ENCODE measurements at places on chromosomes 11 and 22. TPM values are rescaled to one million over a fixed set of nuclear protein-coding genes. Genes with fewer than 3 reads are reported as not detected.
A peak's percentile ranks its signal among the peaks of the same experiment; 100 is the strongest.

TMPRSS4 gene
- not detected for total RNA-seq

TBX1 gene
- 0.09 TPM for total RNA-seq

KDM4E gene
- not detected for total RNA-seq

MAFF gene
- total RNA-seq, result 13.5 TPM

DEFB131B gene
- not detected for total RNA-seq

RAB38 gene
- 2.0 TPM for total RNA-seq

TOM1 gene
- total RNA-seq, result 23.6 TPM

CDHR5 gene
- not detected for total RNA-seq

CYP2D6 gene
- 3.6 TPM for total RNA-seq

DNA sequence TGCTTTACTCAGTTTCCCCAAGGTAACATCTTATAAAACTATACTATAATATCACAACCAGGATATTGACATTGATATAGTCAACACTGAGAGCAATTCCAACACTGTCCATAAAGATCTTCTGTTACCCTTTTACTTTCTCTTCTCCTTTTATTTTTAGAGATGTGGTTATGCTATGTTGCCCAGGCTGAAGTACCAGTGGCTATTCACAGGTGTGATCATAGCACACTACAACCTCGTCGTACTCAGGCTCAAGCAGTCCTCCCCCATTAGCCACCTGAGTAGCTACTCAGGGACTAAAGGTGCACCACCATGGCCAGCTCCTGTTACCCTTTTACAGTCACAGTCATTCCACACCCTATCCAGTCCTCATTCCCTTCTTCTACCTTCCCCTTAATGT is 119.7 kb downstream of the CWF19L2 start:
- DNase-seq, result no peak

- no peak for DNase-seq
These were observed 19.5 kb upstream of the NTM start for GRCh38 chr11:131350872-131351271.

DNA sequence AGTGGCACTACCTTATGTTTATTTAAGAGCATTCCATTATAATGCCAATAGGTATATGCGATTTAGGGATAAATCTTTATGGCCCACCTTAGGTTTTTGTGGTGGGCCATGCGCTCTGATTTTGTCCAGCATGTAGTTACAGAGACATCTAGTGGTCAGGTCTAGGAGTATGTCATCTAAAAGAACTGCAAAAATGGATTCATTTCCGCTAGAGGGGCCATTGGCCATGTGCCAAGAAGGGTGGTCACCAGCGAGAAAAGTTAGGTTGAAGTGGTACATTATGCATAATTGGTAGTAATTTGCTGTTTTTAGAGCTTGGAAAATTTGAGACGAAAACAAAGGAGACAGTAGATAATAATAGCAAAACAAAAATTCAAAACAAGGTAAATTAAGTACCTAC is 27.7 kb downstream of the LRRC4C start:
- DNase-seq, result no peak

GRCh38 chr22:28869736-28870135 is 13.6 kb upstream of the ZNRF3 start:
- no peak for DNase-seq

DNA sequence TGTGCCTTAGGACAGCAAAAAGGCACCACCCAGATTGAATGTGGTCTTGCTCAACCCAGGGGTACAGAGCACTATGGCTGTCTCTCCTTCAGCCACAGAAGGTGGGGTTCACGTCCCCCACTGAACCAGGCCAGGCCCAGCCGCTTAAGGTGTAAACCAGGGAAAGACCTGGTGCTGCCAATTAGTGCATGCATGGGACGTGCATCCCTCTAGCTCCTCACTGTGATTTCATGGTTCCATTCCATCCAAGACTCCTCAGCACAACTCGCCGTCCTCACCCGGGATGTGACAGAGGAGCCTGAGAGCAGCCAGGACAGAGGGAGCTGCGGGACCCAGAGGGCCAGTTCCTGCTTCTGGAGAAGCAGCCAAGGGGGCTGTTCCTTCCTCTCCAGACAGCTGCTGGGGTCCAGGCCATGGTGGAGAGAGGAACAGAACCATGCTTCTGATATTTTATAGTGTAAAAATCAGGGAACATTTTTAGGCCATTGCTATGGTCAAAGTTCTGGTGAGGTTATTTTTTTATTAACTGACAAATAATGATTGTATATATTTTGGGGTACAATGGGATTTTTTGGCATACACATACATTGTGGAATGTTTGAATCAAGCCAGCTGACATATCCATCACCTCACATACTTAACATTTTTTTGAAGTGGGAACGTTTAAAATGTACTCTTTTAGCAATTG is 492.2 kb upstream of the B3GAT1 start:
- no peak for DNase-seq

DNA sequence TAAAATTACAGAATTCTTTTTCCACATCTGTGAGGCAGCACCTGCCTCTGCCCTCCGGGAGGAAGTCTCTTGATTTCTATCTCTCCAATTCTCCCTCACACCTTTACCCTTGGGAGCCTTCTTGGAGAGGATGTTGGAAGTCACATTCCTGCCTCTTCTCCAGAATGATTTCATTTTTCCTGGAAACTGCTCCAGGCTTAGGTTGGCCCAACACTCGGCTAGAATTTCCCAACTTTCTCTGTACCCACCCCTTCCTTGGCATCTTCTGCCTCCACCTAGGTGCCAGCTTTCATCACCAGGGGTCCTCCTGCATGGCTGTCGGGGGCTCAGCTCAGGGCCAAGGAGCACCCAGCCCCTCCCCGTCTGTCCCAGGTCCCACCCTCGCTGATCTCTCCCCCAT is 43.2 kb downstream of the SLCO2B1 start:
- no peak for DNase-seq

- DNase-seq, result no peak
These were observed 151.0 kb upstream of the B3GAT1 start for GRCh38 chr11:134562941-134563471.

DNA sequence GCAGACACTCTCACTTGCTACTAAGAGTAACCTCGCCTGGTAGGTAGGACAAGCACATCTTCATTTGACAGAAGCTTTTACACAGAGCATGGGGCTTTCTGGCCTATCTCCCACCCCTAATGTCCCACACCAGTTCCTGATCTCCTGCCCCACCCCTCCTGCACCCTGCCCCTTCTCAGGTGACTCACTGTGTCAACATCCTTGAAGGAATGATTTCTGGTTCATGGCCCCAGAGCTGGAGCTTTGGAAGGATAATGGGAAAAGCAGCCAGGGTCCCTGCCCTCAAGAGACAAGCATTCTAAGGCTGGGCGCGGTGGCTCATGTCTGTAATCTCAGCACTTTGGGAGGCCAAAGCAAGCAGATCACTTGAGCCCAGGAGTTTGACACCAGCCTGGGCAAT is 47.2 kb downstream of the LRFN4 start:
- DNase-seq, result no peak

- no peak for DNase-seq
These were observed 19.2 kb downstream of the DTX4 start for GRCh38 chr11:59191095-59191494.

- no peak for DNase-seq
These were observed 318.6 kb upstream of the B3GAT1 start for GRCh38 chr11:134730561-134731212.

DNA sequence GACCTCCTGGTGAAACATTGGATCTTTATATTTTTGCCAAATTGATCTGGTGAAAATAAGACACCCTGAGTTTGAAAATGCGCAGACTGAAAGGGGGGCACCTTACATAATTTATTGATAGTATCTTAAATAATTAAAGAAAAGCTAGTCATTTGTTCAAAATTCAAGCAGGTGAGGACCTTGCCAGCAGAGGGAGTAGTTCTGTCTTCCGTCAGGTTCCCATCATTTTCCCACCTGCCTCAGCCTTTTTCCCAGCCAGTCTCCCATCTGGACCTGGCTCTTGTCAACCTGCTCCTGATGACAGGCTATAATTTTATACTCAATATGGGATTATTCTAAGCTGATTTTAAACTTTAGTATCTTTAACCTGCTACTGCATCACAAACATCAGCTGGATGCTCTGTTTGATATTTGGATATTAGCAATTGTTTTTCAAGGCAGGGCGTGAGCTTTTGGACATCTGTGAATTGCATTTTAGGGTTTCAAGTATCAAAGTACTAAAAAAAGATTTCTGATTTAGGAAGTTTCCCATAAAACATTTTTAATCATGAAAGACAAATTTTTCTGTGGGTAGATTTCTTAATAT is 132.0 kb downstream of the ELP4 start:
- no peak for DNase-seq

GRCh38 chr11:45839204-45839603 is 8.1 kb upstream of the CRY2 start:
- no peak for DNase-seq

DNA sequence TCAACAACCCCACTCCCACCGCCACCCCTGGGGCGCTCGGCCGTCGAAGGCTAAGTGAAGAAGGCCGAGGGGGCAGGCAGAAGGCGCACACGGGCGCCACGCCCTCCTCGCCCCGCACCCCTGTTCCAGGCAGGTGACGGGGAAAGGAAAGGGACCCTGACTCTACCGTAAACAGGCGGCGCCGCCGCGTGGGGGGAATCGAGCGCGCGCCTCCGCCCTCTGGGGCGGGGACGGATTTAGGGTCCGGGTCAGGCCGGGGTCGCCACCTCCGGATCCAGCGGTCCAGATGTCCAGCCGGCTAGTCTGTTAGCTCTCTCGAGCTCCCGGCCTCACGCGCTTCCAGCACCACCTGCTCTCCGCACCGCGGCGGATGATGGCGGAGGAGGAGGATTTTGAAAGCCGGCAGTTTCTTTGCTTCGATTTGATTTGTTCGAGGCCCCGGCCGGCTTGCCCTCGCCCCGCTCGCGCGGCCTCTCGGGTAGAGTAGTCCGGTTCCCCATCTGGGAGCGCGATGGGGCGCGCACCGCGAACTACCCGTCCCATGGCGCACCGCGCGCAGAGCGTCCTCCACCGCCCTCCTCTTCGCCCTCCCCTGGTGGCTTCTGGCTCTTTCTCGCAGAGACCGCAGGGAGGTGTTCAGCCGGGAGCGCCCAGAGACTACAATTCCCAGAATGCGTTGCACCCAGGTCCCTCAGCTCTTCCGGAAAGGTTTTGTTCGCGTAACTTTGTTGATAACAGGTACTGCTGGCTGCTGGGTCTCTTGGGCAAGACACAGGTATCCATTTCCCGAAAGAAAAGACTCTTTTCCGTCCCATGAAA is at the start of gene RANGAP1:
Gene RANGAP1, minus strand, starts transcription at position 368 of the 819 bp plus-strand sequence. CDS start 5,143 bp downstream, outside the sequence.
- peak; percentile 99 for DNase-seq

- DNase-seq, result no peak
These were observed 67.2 kb downstream of the C11orf91 start for GRCh38 chr11:33633251-33634003.

- DNase-seq, result peak; percentile 11
These were observed 148.1 kb downstream of the FAM76B start for GRCh38 chr11:95641495-95641894.

DNA sequence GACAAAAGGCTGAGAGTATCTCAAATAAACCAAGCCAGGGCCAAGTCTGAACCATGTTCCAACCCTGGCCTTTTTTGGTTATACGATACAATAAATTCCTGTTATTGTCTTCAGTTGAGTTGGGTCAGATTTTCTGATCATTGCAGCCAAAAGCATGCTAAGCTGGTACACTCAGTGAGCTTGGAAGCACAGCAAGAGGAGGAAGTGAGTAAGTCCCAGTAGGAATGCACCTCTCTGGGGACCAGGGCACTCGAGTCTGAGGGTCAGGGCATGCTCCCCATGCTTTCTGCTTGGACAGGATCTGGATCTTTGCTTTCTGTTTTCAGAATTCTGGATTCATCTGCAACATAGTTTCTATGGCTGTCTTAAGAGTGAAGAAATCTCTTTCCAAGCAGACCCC is 73.1 kb downstream of the TMPRSS5 start:
- no peak for DNase-seq

DNA sequence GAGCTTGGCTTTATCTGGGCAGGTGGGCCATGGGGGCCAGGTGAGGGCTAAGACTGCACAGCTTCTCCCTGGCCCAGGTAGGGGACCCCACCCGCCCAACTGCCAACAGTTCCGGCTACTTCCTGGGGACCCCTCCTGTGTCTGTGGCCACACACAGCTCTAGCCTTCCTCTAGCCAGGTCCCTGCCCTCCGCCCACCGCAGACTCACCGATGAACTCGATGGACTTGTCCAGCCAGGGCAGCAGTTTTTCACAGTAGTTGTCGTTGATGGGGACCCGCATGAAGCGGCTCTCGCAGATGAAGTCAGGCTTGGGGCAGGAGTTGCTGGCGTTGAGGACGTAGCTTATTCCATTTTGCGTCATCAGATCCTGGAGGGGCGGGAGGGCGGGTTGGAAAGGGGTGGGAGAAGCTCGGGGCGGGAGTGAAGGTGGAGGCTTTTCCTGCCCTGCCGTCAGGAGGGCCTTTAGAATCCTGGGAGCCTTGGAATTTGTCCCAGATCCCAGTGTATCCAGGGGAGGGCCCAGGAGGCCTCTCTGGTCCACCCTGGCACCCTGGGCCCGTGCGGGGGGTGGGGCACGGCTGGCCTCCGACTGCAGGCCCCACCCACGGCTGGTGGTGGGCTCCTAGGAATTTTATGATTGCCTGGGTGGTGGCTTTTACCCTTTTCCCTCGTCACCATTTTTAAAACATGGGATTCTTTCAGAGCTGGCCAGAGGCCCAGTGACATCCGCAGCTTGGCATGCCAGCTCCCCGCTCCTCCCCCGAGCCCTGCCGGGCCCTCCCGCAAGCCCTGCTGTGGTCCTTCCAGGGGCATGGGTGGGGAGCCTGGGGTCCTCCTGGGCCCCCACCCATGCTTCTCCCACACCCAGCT is 13.9 kb downstream of the DUSP8 start:
- no peak for DNase-seq

DNA sequence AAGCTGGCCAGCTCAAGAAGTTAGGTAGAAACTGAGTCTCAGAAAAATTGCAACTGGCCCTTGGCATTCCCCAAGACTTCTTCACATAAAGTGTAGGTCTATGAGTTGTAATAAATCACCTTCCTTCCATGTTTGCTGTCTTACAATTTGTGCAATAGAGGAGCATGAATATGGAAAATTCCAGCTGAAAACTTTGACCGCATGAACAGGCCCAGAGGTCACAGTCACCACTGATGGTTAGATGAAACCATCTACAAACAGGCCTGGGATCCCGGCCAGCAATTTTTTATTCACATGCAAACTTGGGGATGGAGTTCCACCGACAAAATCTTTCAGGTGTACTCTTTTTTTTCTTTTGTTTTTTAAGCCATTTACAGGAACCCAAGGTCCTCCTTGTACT is 88.1 kb downstream of the SERGEF start:
- DNase-seq, result no peak

- no peak for DNase-seq
These were observed 119.5 kb upstream of the LMO1 start for GRCh38 chr11:8383227-8383626.

DNA sequence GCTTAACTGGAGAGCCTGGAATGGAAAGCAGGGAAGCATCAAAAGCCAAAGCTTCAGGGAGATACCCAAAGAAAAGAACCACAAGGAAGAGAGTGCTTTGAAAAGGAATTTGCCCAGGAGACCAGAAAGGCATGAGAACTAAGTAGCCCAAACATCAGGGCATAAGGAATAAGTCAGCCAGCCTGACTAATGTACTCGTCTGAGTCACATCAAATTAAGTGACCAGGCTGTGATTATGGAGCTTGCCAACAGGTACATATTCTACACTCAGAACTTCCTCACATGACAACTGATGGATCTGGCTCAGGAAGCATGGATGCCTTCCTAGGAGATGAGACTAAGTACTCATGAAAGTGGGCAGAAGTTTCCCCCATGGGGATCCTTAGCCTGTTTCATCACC is 366.7 kb downstream of the BUD13 start:
- DNase-seq, result no peak
